Non-pigmented ciliary epithelial cell (primary cell): ENCODE measurements at places on chromosomes 5 and 9.
A peak's percentile ranks its signal among the peaks of the same experiment; 100 is the strongest.

GRCh38 chr5:35854248-35854647, 2.4 kb upstream of the IL7R start:
- DNase-seq: no peak

DNA sequence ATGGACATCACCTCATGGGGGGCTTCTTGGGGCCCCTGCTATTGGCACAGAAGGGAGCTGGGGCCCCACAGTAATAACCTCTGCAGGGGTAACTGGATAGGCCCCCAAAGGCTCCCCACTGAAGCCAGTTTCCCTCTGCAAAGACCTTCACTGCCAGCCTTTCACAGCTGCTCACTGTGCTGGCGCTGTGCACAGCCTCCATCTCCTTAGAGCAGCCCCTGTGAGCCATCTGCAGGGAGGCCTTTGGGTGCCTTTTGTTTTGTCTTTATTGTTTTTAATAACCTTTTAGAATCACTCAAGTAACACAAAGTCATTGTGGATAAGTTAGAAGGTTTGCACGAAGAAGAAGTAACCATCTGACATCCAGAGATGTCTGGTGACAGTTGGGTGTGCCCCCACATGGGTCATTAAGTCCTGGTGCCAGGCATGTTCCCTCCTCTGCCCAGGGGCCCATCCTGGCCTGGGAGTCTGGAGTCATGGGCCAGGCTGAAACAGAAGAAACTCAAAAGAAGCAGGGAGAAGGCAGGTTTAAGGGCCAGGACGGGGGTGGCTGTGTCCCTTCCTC, 42.7 kb downstream of the NCS1 start:
- DNase-seq: no peak

DNA sequence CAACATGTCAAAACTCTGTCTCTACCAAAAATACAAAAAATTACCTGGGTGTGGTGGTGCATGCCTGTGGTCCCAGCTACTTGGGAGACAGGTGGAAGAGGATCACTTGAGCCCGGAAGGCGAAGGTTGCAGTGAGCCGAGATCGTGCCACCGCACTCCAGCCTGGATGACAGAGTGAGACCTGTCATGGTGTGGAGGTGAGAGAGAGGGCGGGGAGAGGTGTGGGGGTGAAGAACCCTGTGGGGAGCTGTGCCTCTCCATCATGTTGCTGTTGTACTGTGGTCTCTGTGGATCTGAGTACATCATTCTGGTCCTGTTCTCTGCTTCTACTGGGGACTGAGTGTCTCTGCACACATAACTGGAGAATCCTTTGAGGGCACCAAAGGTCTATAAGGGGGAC, 11.3 kb upstream of the SLC34A1 start:
- DNase-seq: no peak

DNA sequence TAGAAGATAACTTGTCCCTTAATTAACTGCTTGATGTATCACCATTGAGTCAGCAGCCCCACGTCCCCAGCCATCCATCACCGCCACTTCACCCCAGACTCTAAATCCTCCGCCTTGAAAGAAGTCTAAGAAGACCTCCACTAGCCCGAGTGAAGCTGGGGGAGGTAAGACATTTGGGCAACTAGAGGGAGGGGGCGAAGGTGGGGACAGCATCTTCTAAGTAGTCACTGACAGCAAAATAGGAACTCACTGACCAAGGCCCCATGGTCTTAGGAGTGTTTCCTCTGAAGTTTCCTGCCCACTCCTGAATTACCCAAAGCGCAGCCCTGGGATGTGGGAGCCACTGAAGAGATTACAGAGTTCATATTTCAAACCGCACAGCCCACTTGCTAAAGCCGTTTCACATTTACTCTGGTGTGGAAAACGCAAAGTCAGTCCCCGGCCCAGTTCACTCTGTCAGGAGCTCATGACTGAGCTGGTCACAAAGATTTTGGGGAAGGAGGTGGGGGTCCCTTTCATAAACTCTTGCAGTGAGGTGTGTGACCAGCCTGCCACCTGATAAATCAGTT, 107.4 kb downstream of the LHFPL2 start:
- DNase-seq: no peak

DNA sequence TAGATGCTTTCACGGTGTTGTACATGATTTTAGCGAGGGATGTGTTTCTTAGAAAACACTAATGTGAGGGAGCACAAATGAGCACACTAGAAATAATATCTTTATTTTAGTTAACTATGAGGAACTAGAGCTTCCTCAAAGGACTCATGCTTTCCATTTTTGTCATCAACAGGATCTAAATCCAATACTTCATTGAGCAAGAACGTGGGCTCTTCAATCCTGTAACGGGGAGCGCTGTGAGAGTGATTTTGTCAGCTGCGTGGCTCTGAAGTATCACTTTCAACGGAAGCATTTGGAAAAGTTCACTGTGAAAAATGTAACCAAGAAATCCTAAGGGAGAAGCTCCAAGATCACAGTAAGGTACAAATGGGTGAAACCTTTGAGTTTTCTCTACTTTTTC, 93.2 kb downstream of the LIX1 start:
- no peak for DNase-seq

DNA sequence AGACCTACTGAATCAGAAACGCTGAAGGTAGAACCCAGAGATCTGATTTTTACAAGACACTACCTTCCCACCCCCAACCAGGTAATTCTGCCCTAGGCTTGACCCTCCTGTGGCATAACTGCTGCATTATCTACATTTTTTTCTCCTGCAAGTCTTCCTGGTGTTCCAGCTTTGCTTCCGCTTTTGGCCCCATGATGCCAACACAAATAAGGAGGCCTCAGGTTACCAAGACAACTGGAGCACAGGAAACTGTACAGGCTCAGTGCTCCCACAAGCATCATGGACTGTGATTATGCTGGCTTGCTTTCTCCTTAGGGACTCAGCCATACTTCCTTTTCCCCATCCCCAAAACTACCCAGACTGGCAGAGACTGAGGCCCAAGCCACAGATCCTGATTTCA, 6.6 kb upstream of the MSMP start:
- DNase-seq: peak; percentile 47

DNA sequence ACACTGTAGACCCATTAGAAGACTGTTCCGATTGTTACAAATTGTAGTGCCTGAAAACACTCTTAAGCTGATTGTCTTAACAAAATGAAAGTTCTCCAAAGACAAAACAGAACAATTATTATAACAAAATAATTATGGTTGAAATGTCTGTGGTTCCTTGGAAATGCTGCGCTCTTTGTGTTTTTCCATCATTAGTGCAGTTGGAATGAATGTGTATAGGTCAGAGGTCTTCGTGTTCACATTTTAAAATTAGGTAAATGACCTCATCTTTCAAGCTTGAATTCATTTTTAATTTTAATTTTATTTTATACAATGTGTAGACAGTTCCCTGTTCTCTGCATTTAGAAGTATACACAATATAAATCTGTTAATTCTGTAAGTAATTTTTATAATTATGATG, 56.7 kb upstream of the NXNL2 start:
- no peak for DNase-seq

- peak; percentile 61 for DNase-seq
Measured at GRCh38 chr9:132901858-132902831, 23.4 kb downstream of the SPACA9 start.

- no peak for DNase-seq
Measured at GRCh38 chr5:100890461-100891008, 12.5 kb downstream of the ST8SIA4 start.

DNA sequence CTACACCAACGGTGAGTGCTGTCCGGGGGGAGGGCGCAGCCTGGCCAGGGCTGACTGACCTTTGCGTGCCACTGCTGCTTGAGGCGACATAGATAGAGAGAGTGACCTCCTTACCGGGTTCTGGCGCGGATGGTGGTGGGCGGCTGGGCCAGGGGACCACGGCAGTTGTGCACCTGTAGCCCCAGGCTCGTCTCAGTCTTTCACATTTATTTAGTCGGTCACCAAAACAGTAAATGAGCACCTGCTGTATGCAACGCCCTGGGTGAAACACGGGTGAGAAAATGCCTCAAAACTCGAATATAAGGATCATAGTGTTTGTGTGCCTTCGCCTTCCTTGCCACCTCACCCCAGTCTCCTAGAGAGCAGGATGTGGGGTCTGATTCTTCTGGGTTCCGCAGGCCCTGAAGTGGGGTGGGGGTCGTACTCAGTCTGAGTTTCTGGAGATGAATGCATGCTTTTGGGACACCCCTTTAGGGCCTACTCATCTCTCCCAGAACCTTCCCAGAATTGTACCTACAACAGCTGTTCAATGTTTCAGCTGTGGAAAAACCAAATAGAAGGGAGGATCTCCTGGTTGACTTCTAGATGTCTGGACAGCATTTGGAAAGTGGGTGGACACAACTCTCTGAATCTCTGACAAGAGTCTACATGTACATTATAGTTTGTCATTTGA, 714 bp downstream of the SEC24A start:
- DNase-seq: no peak

DNA sequence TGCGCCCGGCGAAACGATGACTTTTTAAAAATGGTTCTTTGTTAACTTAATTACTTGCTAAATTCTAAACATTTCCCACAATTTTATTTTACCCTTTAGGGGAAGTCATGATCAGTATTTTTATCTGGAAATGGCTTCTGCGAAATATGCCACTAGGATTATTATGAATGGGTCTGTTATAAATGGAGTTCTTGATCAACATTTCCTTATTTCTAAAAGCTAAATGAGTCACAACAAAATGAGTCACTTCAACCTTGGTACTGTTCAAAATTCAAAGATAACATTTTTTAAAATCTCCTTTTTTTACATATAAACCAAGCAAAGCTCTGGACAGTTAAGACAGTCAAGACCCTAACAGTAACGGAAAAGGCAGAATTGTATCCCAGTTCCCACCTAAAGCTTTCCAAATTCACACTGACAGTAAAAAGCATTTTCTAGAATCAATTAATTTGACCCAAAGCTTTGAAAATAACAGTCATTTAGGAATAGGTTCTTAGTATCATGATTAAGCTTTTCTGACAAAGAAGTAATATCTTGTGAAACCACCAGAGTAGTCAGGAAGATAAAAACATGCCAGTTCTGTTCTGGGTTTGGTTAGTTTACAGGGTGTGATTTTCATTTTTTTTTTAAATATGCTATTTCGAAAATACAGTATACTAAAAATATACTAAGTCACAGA, 81.7 kb downstream of the LHFPL2 start:
- DNase-seq: no peak

DNA sequence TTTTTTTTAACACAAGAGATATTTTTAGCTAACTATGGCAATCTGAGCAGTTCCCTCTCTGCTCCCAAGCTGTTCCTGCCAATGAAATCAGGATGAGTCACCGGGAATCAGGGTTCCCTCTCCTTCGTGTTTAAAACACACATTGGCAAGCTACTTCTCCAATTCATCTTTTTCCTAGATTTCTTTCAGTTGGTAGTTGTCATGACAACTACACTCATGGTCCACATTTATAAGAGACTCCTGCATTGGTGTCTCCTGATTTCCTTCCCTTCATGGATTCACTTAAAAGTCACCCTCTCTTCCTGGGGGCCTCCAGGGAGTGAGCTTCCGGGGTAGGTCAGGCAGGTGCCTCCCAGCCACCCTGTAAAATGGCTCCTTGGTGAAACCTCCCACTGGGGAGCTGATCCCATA, 72.3 kb upstream of the NIPAL4 start:
- DNase-seq: peak; percentile 83

DNA sequence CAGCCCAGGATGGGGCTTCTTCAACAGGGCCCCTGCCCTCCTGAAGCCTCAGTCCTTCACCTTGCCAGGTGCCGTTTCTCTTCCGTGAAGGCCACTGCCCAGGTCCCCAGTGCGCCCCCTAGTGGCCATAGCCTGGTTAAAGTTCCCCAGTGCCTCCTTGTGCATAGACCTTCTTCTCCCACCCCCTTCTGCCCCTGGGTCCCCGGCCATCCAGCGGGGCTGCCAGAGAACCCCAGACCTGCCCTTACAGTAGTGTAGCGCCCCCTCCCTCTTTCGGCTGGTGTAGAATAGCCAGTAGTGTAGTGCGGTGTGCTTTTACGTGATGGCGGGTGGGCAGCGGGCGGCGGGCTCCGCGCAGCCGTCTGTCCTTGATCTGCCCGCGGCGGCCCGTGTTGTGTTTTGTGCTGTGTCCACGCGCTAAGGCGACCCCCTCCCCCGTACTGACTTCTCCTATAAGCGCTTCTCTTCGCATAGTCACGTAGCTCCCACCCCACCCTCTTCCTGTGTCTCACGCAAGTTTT, 23.6 kb downstream of the PCDHGC5 start:
- DNase-seq: no peak

- no peak for DNase-seq
Measured at GRCh38 chr9:8605096-8605495, 805.5 kb upstream of the DMAC1 start.

- no peak for DNase-seq
Measured at GRCh38 chr9:131421691-131422090, 27.8 kb downstream of the PRRC2B start.

DNA sequence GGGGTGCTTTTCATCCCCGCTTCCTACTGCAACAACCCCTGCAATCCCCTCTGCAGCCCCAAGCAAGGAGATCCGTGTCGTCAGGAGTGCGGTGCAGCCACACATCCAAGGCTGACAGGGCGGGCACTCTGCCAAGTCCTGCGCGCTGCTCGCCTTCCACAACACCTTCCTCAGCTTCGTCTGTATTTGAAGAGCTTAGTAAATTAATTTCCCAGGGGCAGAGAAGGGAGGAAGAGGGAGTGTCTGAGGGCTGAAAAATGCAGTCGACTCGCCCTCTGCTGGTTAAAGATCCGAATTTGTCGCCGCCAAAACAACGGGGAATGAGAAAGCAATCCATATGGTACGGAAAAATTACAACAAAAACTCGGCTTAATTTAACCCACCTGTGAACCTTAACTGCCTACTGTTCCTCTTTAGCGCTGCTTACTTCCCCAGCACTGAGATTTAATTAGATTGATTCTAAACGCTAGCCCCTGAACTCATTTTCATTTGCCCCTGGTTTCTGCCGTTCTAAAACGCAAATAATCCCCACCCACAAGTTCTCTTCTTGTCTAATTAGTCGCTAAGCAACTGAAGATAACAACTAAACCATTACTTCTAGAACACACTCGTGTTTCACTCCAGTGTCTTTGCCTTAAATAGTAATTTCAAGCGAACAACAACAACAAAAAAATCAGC, 10.9 kb upstream of the PCDHB1 start:
- DNase-seq: no peak

DNA sequence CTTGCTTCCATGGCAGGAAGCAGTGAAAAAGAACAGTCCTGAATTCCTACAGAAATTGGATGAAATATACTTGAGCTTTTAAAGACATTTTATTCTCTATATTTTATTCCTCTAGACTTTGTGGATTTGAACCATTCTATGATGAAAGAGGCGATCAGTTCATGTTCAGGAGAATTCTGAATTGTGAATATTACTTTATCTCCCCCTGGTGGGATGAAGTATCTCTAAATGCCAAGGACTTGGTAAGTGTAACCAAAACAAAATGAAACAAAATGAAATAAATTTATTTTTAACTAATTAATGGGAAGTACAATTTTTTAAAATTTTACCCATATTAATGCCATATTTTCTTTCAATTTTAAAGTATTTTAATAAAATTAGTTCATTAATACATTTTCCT, 34.1 kb downstream of the STARD4 start:
- no peak for DNase-seq
